SHP77 treated with DMSO at 0.1 percent for 48 hours (cell line): ENCODE measurements at places on chromosomes 1 and 21.

GRCh38 chr1:24567792-24568388 lies 12.0 kb downstream of the NCMAP start:
- DNase-seq = no peak

- no peak for DNase-seq
Observed at GRCh38 chr1:171460018-171460620, 25.2 kb upstream of the PRRC2C start.

DNA sequence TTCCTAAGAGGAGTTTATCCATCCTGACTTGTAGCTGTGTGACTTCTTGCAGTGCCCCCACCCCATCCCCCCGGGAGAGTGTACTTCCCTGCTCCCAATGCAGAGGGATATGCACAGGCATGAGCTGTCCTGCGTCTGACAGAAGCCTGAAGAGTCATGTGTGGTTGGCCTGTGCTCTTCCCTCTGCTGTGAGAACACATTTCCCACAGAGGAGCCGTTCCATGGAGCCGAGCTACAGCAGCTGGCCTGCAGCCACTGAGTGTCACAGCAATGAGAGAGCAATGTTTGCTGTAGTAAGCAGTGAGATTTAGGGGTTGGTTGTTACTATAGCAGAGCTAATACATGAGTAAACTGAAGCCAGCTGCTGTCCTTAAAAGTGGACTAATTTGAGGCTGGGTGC lies 22.0 kb downstream of the PARS2 start:
- no peak for DNase-seq

DNA sequence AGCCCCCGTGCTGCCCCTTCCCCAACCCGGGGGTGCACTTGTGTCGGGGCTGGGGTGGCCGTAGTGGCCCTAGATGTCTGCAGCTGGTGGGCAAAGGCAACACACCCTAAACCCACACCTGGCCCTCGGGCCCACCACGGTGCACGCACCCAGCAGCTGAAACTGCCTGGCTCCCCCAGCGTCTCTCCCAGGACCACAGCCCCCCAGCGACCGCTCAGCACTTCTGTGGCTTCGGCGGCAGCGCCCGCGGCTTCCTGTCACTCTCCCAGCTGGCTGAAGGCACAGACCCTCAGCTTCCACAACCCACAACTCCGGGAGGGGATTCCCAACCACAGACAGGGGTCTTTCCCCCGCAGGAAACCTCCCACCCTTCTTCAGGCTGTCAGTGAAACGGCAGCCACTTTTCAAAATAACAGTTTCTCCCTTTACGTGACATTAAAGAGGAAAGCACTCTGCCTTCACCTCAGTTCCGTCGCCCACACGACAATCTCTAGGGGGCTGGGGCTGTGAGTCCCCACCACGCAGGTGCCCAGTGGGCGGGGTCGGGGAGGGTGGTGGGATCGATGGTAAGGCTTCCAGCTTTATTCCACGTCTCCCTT lies 40.7 kb upstream of the COL6A2 start:
- DNase-seq = no peak

- no peak for DNase-seq
Observed at GRCh38 chr21:33033094-33033951, 7.6 kb downstream of the OLIG2 start.

DNA sequence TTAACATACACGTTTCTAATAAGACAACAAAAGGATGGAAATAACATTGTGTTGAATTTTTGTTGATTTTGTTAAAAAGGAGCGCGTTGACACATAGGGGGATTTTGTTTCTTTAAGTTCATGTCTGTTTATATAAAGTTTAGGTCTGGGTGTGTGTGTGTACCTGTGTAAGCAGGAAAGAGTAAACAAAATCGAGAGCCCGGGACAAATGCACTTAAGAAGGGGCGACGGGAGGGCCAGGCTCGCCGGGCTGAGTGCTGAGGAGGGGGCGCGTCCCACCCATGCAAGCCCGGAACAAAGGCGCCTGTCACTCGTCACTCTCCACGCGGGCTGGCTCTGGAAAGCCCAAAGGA lies 28.8 kb upstream of the TRIM17 start:
- DNase-seq = no peak
